ENCODE measurements at places on chromosomes 1 and 21. TPM values are rescaled to one million over a fixed set of nuclear protein-coding genes. Genes with fewer than 3 reads are reported as not detected.

GRCh38 chr1:246527402-246528088 lies 20.5 kb upstream of the SMYD3 start:
- DNase-seq = no peak
- H3K4me3 ChIP-seq = no peak overlapping the region
- no peaks in the 10 kb centered on the region for H3K27me3 ChIP-seq
- H3K4me1 ChIP-seq = no peaks in the 10 kb centered on the region
- no peak overlapping the region for H3K27ac ChIP-seq

The ERICH3 gene
- 0.42 TPM for total RNA-seq

DNA sequence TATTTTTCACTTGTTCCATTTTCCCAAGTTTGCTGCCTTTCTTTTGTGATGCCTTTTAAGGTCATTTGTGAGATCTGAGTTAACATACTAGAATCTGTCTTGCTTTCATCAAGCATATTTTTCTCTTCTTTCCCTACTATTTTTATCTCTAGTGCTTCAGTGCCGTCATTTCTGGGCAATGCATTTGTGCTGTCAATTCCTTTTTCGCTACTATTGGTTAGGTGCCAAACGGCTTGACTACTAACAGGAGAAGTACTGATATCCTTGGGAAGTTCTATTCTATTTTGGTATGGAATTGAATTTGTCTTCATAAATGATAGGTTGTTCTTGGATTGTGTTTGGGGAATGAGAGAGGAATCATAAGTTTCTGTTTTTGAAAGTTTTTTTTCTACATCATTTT lies 42.2 kb downstream of the LRRC53 start:
- H3K4me3 ChIP-seq = peak overlapping the region; percentile 15
- no peaks in the 10 kb centered on the region for H3K36me3 ChIP-seq
- no peak for DNase-seq
- peaks cover 2% of the 10 kb centered on the region for H3K4me1 ChIP-seq
- H3K27me3 ChIP-seq = no peaks in the 10 kb centered on the region
- H3K27ac ChIP-seq = no peak overlapping the region

GRCh38 chr1:62774971-62775595 lies 8.8 kb upstream of the ATG4C start:
- H3K27ac ChIP-seq = no peak overlapping the region
- H3K36me3 ChIP-seq = no peaks in the 10 kb centered on the region
- H3K4me1 ChIP-seq = no peaks in the 10 kb centered on the region
- H3K27me3 ChIP-seq = no peaks in the 10 kb centered on the region
- H3K4me3 ChIP-seq = no peak overlapping the region

- no peak overlapping the region for H3K4me3 ChIP-seq
- no peaks in the 10 kb centered on the region for H3K27me3 ChIP-seq
- no peak for DNase-seq
- no peak overlapping the region for H3K27ac ChIP-seq
- no peaks in the 10 kb centered on the region for H3K4me1 ChIP-seq
Observed at GRCh38 chr21:32469628-32470027, 57.1 kb downstream of the EVA1C start.

The C1orf141 gene
- total RNA-seq = not detected

DNA sequence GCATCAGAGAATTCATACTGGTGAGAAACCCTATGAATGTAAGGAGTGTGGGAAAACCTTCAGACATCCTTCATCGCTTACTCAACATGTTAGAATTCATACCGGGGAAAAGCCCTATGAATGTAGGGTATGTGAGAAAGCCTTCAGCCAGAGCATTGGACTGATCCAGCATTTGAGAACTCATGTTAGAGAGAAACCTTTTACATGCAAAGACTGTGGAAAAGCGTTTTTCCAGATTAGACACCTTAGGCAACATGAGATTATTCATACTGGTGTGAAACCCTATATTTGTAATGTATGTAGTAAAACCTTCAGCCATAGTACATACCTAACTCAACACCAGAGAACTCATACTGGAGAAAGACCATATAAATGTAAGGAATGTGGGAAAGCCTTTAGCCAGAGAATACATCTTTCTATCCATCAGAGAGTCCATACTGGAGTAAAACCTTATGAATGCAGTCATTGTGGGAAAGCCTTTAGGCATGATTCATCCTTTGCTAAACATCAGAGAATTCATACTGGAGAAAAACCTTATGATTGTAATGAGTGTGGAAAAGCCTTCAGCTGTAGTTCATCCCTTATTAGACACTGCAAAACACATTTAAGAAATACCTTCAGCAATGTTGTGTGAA lies 12.8 kb downstream of the ZFP69B start:
- DNase-seq = no peak
- H3K4me3 ChIP-seq = no peak overlapping the region
- H3K27ac ChIP-seq = no peak overlapping the region
- H3K4me1 ChIP-seq = no peaks in the 10 kb centered on the region
